Activated T-cell treated with anti-CD3 and anti-CD28 coated beads, Interleukin-2, amount 50 U/mL, for 4 hours (primary cell): ENCODE measurements at places on chromosomes 12 and 14.

DNA sequence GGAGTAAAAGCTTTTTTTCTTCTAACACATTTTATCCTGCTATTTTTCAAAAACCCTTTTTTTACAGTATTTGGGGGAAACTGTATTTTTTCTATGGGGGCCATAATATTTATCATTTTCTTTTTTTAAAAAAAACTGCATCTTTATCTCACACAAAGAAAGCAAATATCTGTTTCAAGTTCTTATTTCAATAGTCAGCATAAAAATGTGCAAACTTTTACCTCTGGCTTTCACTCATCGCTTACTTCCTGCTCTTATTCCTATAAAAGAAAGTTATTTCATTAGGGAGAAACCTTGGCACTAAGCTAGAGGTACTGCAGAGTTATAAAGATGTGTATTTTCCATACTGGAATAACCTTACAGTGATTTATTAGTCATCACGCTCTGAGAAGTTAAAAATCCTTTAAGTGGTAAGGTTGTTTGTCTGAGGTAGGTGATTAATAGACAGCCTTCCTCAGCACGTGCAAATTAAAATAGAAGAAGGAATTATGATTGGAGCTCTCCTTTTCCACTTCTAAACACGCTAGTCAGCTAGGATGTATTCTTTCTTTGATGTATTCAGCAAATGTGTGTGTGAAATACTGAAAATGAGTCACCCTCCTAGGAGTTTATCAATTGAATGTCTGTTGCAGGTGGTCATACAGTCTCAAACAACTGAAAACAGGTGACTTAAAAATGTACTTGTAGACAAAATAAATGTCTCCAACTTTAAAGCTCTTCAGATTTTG lies 461.0 kb downstream of the GXYLT1 start:
- no peak for DNase-seq

GRCh38 chr14:83780321-83780720 lies 1749.6 kb upstream of the FLRT2 start:
- no peak for DNase-seq

GRCh38 chr14:55297611-55298499 lies 26.6 kb downstream of the FBXO34 start:
- DNase-seq, result peak; percentile 15

DNA sequence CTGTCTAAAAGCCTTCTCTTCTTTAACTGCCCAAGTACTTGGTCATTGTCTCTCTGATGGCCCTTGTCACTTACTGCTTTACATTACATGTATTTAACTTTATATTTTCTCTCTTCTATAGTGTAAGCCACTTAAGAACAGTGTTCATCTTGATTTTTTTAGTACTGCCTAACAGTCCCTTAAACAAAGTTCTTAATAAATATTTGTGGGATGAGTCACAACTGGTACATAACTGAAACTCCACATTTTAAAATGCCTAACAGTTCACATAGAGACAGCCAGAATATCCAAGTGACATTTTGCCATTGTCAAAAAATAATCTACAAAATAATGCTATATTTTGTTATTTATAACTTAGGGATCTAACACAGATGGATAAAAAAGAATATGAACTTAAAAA lies 146.6 kb downstream of the STXBP6 start:
- no peak for DNase-seq

DNA sequence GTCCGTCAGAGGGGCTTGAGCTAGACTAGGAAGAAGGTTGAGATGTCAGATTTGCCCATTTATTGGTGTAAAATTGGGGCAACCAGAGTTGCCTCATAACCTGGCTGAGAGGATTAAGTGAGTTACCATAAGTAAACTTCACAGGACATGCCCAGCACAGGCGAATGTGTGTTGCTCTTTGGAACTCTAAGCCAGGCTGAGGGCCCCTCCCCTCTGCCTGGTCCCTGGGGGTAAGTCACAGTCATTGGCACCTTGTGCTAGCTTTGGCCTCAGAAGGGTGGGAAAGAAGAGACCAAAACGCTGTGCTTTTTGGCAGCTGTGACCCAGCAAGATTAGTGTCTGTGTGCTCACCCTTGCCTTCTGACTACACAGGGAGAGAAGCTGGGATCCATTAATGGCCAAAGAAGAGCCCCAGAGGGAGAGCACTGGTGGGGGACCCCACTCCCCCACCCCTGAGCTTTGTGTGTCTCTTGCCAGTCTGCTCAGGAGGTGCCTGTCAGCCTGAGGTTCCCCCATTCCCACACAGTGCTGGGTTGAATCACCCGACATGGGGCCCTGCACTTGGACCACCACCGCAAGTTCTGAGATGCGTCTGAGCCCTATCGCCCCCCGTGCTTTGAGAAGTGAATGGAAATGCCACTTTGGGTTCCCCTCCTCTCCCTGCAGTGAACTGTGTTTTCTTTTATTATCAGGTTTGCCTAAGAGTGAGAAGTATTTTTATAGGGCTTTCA lies 74.1 kb downstream of the CACNA1C start:
- no peak for DNase-seq

GRCh38 chr12:70415987-70416386 lies 49.9 kb downstream of the KCNMB4 start:
- no peak for DNase-seq

- no peak for DNase-seq
Measured at GRCh38 chr12:50103767-50104321, at the start of gene GPD1. Gene GPD1, plus strand, starts transcription at chr12:50104008. Its CDS starts 43 bp downstream, at chr12:50104051.

DNA sequence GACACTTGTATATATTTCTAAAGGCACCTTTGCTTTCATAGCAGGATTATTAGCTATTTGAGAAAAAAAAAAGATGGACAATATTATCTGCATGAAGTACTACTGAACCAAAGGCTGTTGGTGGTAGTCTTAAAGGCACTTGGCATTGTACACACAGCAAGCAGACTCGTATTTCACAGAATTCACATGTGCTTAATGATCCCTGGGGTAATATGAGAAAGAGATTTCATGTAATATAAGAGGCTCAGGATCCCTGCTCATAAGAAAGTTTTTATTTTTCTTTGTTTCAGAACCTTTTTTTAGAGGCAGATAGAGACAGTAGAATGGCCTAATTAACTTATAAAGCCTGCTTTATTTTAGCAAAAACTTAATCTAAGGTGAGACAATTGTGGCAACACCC lies 59.5 kb downstream of the SYNE2 start:
- DNase-seq, result no peak

DNA sequence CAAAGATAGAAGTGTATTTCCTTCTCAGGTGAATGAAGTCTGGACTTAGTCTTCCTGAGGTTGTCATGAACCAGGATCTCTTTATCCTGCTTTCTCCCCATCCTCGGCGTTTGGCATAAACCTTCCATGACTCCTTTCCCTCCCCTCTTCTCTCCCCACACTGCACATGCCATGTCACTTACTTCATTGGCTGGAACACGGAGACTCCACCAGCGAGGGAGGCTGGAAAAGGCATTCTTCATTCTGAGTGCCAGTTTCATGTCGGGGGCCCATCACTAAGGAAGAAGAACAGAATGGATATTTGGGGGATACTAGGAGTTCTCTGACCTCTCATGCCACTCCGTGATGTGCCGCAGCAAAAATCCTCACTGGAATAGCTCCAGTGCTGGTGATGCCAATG lies 105.6 kb downstream of the VCPKMT start:
- DNase-seq, result no peak

GRCh38 chr14:34450542-34450915 lies 11.5 kb downstream of the SPTSSA start:
- no peak for DNase-seq

DNA sequence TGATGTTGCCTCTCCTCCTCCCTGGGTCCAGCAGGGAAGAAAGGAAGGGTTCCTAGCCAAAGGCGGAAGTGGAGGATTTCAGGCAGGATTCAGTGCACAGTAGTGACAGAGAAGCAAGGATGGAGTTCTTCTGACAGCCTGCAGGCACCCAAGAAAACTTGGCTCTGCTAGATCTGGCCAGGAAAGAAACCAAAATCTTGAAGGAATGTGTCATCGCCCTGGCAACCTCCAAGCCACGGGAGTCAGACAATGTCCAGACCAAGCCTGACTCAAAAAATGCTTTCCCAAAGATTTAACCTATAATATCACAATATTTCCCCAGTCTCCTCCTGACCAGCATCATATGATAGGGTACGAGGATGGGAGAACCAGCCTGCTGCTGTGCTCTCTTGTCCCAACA lies 22.8 kb upstream of the DHRS4 start:
- no peak for DNase-seq

DNA sequence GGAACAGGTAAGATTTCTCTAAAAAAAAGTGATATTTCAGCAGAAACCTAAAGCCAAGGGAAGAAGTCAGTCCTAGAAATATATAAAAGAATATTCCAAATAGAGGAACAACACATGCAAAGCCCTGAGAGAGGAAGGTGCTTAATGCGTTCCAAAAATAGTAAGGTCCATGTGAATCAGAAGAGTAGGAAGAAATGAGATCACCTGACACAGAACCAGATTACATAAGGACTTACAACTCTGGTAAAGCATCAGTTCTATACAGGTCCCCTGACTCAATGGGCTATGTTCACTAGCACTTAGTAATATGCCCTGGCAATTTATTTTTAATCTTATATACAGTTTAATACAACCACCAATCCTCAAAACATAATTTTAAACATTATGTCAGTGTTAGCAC lies 30.0 kb downstream of the SENP1 start:
- no peak for DNase-seq

GRCh38 chr14:104171895-104172294 lies 33.5 kb downstream of the KIF26A start:
- DNase-seq, result no peak

DNA sequence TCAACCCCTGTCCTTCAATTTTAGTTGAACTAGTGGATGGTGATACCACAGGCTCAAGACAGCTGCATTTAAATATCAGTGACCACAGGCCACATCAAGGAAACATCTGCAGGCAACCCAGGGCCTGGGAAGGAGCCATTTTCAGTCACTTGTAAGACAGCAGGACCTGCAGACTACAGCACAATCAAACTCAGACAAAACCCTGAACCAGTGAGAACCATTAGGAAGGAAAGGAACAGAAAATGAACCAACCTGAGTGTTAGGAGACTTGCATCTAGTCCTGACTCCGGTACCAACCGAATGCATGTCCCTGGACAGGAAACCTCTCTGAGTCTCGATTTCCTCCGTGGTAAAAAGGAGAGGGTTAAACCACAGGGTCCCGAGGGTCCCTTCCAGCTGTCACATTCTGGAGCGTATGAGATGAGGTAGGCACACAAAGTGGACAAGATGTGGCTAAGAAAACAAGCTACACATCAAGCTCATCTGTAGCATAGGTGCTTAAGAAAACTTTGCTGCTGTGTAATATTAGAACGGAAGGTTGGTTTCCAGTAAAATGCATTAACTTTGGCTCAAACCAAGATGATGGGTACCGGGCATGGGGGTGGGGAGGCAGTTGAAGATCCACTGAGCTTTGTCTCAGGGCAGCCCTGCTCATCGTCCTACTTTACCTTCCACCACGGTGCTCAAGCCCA lies 1.6 kb upstream of the CDKN1B start:
- DNase-seq, result no peak

GRCh38 chr12:47903927-47904712 lies 674 bp downstream of the VDR start:
- peak; percentile 56 for DNase-seq

DNA sequence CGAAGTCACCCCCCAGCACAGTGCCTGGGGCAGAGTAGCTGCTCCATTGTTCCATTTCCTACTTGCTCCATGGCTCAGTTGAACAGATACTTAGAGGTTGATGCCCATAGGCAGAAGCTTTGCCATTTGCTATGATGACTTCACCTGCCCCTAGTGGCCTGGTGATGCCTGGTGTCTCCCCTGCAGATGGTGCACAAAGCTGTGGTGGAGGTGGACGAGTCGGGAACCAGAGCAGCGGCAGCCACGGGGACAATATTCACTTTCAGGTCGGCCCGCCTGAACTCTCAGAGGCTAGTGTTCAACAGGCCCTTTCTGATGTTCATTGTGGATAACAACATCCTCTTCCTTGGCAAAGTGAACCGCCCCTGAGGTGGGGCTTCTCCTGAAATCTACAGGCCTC lies 10.6 kb downstream of the SERPINA5 start:
- no peak for DNase-seq

GRCh38 chr12:7781274-7781673 lies 7.9 kb upstream of the NANOG start:
- DNase-seq, result no peak

- no peak for DNase-seq
Measured at GRCh38 chr12:61757831-61758505, 502.2 kb upstream of the USP15 start.

DNA sequence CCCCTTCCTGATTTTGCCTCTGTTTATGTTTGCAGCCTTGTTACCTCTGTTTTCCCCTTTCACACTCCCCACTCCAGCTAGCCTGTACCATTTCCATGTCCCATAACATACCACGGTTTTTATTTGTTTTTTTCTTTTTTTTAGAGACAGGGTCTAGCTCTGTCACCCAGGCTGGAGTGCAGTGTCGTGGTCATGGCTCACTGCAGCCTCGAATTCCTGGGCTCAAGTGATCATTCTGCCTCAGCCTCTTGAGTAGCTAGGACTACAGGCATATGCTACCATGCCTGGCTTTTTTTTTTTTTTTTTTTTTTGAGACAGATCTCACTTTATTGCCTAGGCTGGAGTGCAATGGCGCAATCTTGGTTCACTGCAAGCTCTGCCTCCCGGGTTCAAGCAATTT lies 18.4 kb upstream of the SAMD4A start:
- no peak for DNase-seq

DNA sequence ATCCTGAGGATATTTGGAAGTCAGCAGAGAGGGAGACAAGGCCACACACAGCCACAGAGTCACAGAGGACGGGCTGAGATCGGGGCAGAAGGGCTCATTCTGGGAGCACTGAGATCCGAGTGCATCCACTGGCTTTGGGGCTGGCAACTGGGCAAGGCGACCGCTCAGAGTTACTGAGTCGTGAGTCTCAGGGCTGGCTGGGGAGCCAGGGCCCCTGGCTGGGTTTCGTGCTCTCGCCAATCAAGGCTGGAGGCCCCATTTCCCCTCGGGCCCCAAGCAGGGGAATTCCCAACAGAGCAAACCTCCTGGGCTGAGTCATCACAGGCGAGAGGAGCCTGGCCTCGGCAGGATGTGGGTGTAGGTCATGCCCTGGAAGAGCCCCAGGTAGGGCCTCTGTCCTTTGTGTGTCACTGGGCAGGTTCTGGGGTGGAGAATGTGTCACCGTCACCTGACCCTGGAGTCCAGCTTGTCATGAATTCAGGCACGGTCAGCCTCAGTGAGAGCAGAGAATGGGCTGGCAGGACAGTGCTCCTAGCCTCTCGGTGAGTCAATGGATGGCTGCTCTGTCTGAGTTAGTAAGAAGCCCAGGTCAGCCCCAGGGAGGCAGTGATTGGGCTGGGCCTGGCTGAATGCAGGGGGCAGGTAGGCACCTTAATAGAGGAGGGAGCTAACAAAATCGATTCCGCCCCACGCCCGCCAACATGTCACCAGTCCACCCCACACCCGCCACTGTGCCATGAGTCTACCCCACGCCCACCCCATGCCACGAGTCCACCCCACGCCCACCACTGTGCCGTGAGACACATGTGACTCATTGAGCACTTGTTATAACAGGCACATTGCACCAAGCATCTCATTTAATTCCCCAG lies 16.9 kb downstream of the ASB2 start:
- peak; percentile 87 for DNase-seq

GRCh38 chr14:83520837-83521236 lies 1987.2 kb upstream of the SEL1L start:
- no peak for DNase-seq

- peak; percentile 17 for DNase-seq
Measured at GRCh38 chr12:63668028-63668799, at the start of gene DPY19L2. Gene DPY19L2, minus strand, starts transcription at chr12:63668493. Its CDS starts 100 bp downstream, at chr12:63668393.
